ENCODE measurements at places on chromosomes 1 and 21. TPM values are rescaled to one million over a fixed set of nuclear protein-coding genes. Genes with fewer than 3 reads are reported as not detected.

- no peak for DNase-seq
Measured at GRCh38 chr1:44460107-44460882, 55.2 kb downstream of the RNF220 start.

DNA sequence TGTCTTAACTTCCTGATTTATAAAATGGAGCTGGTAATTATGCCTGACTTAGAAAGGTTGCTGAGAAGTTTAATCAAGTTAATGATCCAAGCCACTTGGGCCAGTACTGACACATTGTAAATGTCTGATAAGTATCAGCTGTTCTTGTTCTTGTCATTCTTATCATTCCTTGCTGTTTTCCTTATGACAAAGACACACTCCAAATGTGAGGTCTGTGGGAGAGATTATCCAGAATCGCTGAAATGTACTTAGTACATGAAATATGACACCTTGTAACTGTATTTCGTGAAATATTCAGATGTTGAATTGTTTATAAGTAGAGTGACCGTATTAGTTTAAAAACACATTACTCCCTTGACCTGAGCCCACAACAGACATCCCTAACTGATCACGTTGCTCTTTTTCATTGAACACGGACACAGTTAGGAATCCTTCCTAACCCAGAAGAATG, 6.1 kb downstream of the AADACL4 start:
- peak; percentile 90 for DNase-seq

GRCh38 chr1:1374589-1374928, 448 bp downstream of the AURKAIP1 start:
- no peak for DNase-seq

- no peak for DNase-seq
Measured at GRCh38 chr1:243264717-243265116, 8.9 kb downstream of the SDCCAG8 start.

DNA sequence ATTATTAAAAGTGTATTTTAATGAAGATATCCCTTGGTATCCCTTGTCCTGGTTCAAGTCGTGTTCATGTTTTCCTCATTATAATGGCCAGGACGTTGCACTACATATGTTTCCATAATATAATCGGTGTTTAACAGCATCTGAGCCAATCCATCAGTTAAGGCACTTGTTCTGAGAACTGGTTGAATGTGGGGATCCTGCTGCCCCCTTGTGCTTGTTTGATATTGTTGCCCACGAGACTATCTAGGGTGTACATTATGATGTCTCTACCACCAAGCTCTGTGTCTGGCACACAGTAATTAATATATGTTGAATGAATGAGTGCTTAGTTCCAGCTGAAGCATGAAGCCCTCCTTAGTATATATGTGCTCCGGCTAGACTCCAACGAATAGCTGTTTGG, 193.0 kb downstream of the CACNA1E start:
- peak; percentile 9 for DNase-seq

DR1 gene
- polyA plus RNA-seq, result 58.5 TPM

DNA sequence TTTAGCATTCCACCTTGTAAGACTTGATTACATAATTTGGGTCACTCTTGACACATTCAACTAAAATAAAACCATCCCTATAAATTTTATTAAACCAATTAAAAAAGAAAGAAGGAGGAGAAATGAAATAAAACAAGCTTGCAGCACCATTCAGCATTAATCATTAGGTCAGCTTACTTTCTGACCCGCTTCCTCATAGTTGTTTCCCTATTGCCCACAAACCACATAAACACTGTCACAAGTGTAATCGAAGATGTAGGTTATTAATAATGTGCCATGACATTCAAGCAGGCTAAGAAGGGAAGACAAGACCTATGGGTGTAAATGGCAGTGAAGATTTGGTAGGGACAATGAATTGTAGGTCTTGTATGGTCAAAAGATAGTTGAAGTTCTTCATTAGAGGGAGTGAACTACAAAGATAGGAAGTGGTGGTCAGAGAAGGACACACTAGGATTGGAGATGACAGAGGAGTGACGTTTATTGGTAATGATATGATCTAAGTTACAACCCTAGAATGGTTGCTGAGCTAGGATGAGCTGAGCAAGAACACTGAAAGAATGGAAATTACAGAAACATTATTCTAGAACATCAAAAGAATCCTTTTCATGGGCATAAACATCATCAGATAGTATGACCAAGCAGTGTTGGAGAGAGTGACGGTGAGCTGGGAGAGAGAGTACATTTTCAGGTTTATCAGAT, 231.5 kb downstream of the KCNT2 start:
- no peak for DNase-seq

GRCh38 chr1:3308053-3308452, 146.4 kb upstream of the ARHGEF16 start:
- DNase-seq, result no peak
